Fibroblast of the aortic adventitia (primary cell): ENCODE measurements at places on chromosomes 7 and 10. TPM values are rescaled to one million over a fixed set of nuclear protein-coding genes. Genes with fewer than 3 reads are reported as not detected.

The ERV3-1 gene
- total RNA-seq, result 8.0 and 9.0 TPM in 2 replicates

The AGBL3 gene
- total RNA-seq, result 0.41 and 2.9 TPM in 2 replicates

The SPAG6 gene
- total RNA-seq, result not detected in 2 replicates

The TAS2R3 gene
- 1.2 and 2.5 TPM in 2 replicates for total RNA-seq

The ICA1 gene
- total RNA-seq, result 0.45 and 1.1 TPM in 2 replicates

The ADK gene
- 26.7 and 96.8 TPM in 2 replicates for total RNA-seq

The TACR2 gene
- 0.18 TPM in 1 of 2 replicates, not detected in the other for total RNA-seq

The TCAF2 gene
- total RNA-seq, result 1.6 TPM in 2 replicates

The C7orf33 gene
- not detected in 2 replicates for total RNA-seq

The NUB1 gene
- total RNA-seq, result 46.5 and 193 TPM in 2 replicates

The MKI67 gene
- total RNA-seq, result 1.6 and 38.7 TPM in 2 replicates

The TASOR2 gene
- total RNA-seq, result 92.9 and 147 TPM in 2 replicates

The SPDYE2B gene
- 0.16 TPM in 1 of 2 replicates, not detected in the other for total RNA-seq

The C7orf57 gene
- total RNA-seq, result 0.09 TPM in 1 of 2 replicates, not detected in the other

The SYT15B gene
- 0.16 TPM in 1 of 2 replicates, not detected in the other for total RNA-seq

The PNLIPRP1 gene
- total RNA-seq, result not detected in 2 replicates

The HIPK2 gene
- total RNA-seq, result 16.6 and 28.8 TPM in 2 replicates

The AGR2 gene
- 0.25 TPM in 1 of 2 replicates, not detected in the other for total RNA-seq

The ELAPOR2 gene
- 4.2 and 14.7 TPM in 2 replicates for total RNA-seq

The CPA2 gene
- total RNA-seq, result not detected in 2 replicates

The TAS2R4 gene
- 2.3 and 4.5 TPM in 2 replicates for total RNA-seq

The UBE2D1 gene
- 5.7 and 25.0 TPM in 2 replicates for total RNA-seq

The HABP2 gene
- not detected in 2 replicates for total RNA-seq

The SYT15 gene
- under 0.01 and 0.41 TPM in 2 replicates for total RNA-seq

The FEZF1 gene
- total RNA-seq, result not detected in 2 replicates

The SNX10 gene
- 0.09 and 2.5 TPM in 2 replicates for total RNA-seq

The PAPOLB gene
- 0.18 TPM in 1 of 2 replicates, not detected in the other for total RNA-seq

The PAX4 gene
- not detected in 2 replicates for total RNA-seq

The NEUROD6 gene
- total RNA-seq, result not detected in 2 replicates

The POLR1F gene
- 21.9 and 225 TPM in 2 replicates for total RNA-seq

The FHIP2A gene
- 36.6 and 54.7 TPM in 2 replicates for total RNA-seq

The LRRC18 gene
- not detected in 2 replicates for total RNA-seq

The IFIT2 gene
- total RNA-seq, result 7.6 and 30.7 TPM in 2 replicates

The LEP gene
- total RNA-seq, result under 0.01 TPM in 1 of 2 replicates, not detected in the other

The HOXA10 gene
- total RNA-seq, result 0.08 TPM in 1 of 2 replicates, not detected in the other

The NOLC1 gene
- total RNA-seq, result 37.2 and 45.3 TPM in 2 replicates

The SLC16A9 gene
- 0.25 and 1.5 TPM in 2 replicates for total RNA-seq

The RARRES2 gene
- total RNA-seq, result 1.4 and 76.1 TPM in 2 replicates

The IFIT5 gene
- 30.7 and 36.0 TPM in 2 replicates for total RNA-seq

The MCU gene
- 27.0 and 32.5 TPM in 2 replicates for total RNA-seq

The RHOBTB1 gene
- total RNA-seq, result 15.8 and 27.0 TPM in 2 replicates

The TMEM213 gene
- total RNA-seq, result 0.33 TPM in 1 of 2 replicates, not detected in the other

The ASZ1 gene
- total RNA-seq, result not detected in 2 replicates

The DOCK4 gene
- 7.6 and 25.9 TPM in 2 replicates for total RNA-seq

The VPS50 gene
- 32.3 and 50.0 TPM in 2 replicates for total RNA-seq

The ZNF488 gene
- 0.18 and 0.41 TPM in 2 replicates for total RNA-seq

The TDRD1 gene
- 0.25 and 0.45 TPM in 2 replicates for total RNA-seq

The PCLO gene
- 0.36 TPM in 1 of 2 replicates, not detected in the other for total RNA-seq

The IFIT1B gene
- total RNA-seq, result not detected in 2 replicates

The FFAR4 gene
- total RNA-seq, result not detected in 2 replicates

The TMEM140 gene
- 9.7 and 12.1 TPM in 2 replicates for total RNA-seq

The POLR2J2 gene
- total RNA-seq, result 3.3 and 11.4 TPM in 2 replicates

The MMD2 gene
- total RNA-seq, result not detected in 2 replicates

The CACNB2 gene
- total RNA-seq, result 0.82 and 2.1 TPM in 2 replicates

The UNCX gene
- not detected in 2 replicates for total RNA-seq

The CNNM1 gene
- total RNA-seq, result 0.09 and 0.41 TPM in 2 replicates
